CD4-positive, CD25-positive, alpha-beta regulatory T cell (primary cell): ENCODE measurements at places on chromosomes 1 and 21.
A peak's percentile ranks its signal among the peaks of the same experiment; 100 is the strongest.

DNA sequence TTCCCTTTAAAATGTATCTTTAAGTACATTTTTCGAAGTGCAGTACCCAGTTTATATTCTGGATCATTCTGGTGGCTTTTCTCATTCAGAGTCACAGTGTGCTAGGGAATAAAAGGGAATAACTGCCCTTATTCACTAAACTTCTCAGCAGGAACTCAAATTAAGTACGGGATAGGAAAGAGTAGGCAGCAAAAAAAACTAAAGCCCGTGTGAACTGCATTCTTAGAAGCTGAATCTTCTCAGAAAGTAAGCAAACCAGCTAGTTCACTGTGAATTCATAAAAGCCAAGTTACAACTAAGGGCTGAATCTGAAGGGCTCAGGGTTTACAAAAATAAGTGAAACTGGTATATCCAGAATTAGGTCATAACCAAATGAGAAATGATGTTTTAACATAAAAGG lies 22.0 kb downstream of the PRPF38A start:
- no peak for DNase-seq

DNA sequence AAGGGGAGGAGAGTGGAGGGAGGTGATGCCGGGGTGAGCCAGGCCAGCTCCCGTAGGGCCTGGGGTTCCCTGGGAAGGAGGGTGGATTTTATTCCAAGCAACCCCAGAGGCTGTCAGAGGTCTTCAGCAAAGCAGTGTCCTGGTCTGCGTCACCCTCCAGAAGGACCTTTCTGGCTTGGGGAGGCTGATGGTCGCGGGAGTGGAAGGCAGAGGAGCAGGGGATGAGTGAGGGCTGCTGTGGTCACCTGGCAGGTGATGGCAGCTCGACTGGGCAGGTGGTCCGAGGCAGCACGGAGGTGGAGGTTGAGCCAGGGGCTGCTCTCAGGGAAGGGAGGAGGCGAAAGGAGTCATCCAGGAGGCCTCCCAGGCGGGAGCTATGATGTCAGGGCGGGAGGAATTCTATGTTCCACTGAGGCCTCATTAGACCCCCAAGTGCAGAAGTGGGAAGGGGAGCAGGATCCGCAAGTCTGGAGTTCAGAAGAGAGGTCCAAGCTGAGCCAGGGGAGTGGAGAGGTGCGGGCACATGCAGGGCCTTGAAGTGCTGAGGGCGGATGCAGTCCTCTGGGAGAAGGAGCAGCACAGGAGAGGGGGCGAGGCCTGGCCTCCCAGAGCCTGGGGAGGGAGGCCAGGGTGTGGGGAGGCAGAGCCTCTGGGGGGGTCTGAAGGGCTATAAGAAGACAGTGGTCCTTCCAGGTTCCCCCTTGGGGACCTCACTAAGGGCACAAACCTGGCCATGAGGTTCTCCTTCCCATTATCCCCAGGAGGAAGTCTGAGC lies 33.3 kb downstream of the BMP8A start:
- no peak for DNase-seq

GRCh38 chr1:64828829-64829228 lies 84.0 kb downstream of the RAVER2 start:
- DNase-seq: peak; percentile 25

DNA sequence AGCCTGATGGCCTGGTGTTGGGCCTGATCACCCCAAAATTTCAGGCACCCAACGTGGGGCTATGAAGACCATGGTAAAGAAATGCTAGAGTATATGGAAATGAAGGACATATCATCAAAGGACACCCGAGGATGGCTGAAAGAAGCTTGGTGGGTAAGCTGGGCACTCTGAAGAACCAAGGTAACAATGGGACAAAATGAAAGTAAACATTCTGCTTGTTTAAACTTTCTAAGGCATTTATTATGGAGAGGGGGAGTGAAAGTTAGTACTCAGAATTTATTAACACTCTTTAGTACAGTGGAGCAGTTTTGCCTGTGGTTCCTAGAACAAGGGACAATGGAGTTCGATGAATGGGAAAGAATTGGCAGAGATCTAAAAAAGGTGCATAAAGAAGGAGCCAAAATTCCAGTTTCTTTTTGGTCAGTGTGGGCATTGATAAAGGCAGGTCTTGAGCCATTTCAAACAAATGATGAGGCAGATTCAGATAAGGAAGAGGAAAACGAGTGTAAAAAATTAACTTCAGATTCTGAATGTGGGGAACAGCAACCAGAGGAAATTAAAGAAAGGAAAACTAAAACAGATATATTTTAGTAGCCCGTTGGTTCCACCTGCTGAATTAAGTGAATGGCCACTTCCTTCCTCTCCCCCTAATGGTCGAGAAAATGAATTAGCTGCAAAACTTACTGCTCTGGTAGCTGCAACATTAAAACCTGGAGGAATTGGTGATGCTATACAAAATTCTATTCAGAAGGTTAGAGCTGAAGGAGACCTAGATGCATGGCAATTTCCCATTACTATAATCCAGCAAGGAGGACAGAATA lies 8.4 kb upstream of the PM20D1 start:
- no peak for DNase-seq

GRCh38 chr1:40834968-40835545 lies 27.1 kb downstream of the CITED4 start:
- DNase-seq: no peak

DNA sequence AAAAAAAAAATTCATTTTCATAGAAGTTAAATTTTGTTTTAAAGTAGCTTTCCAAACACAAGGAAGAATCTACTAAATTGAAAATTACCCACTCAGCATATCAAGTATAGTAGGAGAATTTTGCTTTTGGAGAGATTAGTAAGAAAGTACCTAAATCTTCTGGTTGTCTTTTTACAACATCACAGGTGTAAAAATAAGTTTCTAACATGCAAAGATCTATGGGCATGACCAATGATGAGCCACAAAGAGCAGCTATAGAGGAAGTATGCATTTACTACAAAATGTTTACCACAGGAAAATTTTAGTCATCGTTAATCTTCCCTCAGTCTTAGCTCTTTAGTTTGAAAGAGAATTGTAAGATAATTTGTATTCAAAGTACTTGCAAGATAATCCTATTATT lies 28.1 kb downstream of the ANGPTL3 start:
- DNase-seq: no peak

- DNase-seq: no peak
These were observed 142.6 kb downstream of the CLIC6 start for GRCh38 chr21:34811368-34811767.
